ENCODE measurements at places on chromosomes 1 and 21.

GRCh38 chr1:175383239-175383638 lies 190.7 kb upstream of the KIAA0040 start:
- DNase-seq: no peak

GRCh38 chr21:45328198-45329091 lies 40.8 kb upstream of the POFUT2 start:
- peak; percentile 43 for DNase-seq

DNA sequence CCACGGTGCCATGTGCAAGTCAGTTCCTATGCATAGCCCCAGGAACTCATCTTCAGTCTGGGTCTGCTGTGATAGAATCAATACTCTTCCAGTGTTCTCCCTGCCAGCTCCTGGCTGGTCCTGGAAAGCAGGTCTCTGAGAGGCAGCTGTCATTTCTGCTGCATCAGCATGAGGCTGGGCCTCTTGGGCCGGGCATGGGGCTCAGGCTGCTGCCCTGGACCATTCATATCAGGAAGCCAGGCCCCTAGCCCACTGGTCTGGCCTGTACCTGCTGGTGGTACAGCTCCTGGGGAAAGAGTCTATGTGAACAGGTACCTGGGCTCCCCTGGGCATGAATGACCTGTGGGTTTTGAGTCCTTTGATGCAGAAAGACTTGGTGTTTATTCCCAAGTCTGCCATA lies 173.6 kb upstream of the CSF3R start:
- no peak for DNase-seq

DNA sequence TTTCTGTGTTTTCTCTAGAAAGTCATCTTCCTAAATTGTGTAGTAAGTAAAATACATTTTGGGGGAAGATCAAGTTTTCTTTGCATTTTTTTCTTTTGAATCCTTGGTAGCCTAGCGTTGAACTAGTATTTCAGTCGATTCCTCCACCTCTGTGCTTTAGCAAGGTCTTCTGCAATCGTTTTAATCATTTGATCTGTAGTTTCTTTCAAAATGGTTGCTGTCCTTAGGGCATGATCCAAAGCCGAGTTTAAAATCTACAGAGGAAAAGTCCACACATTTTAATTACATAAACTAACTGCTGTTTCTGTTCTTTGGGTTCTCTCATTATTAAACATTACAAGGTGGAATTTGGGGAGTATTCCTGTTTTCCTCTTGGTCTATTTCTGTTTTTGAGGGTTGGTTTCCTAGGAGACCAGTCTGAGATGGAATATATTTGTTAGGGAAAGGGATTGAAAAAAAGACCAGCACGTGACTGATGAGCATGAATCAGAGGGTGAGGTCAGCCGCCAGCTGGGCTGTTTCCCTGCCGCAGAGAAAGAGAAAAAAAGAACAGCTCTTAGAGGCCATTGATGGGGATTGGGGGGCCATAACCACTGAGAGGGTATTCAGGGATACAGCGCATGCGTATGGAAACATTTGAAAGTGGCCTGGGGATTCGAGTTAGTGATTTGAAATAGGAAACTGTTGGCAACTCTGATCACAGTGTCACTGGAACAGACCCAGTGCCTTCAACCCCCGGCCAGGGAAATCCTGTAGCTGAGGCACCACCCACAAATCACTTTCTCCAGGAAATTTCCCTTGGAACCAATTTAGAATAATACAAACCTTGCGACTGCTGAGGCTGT lies 40.6 kb downstream of the AKNAD1 start:
- DNase-seq: peak; percentile 93

DNA sequence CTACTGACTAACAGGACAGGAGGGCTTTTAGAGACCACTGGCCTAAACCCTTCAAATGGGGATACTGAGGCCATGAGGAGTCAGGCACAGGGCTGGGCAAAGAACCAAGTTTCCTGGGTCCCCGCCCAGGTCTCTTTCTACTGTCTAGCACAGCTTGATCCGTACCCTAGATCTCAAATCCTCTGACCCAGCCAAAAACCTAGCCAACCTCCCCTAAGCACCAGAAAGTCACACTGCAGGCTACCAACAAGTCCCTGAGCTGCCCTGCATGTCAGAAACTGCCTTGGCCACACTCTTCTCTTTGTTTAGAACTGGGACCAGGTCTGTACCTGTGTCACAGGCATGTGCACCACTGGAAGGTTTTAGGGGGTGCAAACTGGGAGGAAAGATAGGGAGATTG lies 33.6 kb downstream of the AHDC1 start:
- DNase-seq: no peak
